NCI-H510A treated with DMSO at 0.1 percent for 48 hours (cell line): ENCODE measurements at places on chromosomes 16 and 17.

DNA sequence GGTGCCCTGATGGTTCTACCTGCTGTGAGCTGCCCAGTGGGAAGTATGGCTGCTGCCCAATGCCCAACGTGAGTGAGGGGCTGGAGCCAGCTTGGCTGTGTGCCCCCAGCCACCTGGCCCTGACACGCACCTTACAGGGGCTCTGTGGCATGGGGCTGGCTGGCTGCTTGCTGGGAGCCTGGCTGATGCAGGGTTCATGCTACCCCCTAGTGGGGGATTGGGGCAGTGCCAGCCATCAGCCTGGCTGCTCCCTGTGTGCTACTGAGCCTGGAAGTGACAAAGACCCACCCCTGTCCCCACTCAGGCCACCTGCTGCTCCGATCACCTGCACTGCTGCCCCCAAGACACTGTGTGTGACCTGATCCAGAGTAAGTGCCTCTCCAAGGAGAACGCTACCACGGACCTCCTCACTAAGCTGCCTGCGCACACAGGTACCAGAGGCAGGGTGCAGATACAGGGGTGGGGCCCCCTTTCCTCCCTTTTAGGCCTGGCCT lies 5.7 kb downstream of the GRN start:
- DNase-seq: peak; percentile 12

DNA sequence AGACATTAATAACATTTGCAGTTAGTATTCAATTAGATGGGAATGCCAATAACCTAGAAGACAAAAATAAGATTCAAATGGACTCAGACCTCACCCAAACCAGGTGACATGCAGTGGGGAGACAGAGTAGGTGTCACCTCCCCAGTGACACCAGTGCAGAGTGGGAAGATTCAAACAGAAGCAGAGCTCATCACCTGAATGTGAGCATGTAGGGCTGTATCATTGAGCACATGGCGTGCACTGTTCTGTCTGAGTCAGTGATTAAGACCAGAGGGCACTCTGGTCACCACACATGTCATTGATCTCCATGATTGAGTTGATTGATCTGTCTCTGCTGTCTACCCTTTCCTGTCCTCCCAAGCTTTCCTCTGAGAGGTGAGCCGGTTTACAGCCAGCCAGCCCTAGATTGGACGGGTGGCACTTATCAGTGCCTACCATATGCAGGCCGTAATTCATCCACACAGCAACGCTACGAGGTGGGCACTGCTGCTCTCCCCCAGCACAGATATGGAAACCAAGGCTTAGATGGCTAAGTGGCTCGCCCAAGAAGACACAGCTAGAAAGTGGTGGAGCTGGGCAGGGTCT lies 34.0 kb downstream of the RHBDL3 start:
- DNase-seq: no peak

DNA sequence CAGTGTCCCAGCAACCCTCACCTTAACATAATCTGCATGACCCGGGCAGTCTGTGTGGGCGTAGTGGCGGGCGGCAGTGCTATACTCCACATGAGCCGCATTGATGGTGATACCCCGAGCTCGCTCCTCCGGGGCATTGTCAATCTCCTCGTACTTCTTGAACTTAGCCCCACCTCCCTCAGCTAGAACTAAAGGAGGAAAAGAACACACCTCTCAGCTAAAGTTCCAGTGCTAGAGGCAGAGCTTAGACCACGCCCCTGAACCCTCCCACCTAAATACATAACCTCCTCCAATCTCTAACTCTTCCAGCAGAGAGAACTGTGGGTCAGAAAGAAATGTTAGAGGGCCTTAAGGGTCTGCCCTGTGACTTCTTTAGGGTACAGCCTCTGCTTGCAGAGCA lies 855 bp downstream of the TUFM start:
- DNase-seq: peak; percentile 61

DNA sequence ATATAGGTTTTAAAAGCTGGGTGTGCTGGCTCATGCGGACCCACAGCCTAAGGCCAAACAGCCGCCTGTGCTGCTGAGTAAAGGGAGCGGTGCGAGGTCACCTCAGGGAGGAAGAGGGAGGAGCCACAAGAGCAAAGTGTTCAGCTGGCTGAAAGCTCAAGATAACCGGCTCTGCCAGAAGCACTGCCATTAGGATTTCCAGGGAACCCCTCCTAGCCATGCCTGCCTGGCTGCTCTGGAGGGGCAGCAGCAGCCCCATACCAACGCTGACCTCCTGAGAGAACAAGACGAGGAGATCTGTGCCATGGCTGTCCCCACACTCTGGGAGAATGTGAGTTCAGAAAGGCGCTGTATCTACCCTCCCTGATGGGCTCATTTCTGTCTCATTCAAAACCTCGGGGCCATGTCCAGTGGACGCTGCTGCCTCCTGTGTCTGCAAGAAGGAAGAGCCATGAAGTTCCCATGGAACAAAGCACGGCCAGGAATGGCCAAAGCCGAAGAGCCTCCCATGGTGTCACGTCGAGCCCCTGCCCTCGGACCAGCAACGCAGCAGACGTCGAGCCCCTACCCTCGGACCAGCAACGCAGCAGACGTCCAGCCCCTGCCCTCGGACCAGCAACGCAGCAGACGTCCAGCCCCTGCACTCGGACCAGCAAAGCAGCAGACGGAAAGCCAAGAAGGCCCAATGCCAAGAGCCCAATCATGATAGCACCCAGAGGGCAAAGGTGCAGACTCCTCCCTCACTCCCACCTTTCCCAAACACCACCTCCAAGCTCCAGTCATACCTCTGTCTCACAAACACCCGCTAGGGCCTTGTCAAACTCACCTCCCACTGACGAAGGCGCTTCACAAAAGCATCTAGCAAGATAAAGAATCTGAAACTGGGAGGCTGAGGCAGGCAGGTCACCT lies 107.0 kb downstream of the ANKRD11 start:
- peak; percentile 65 for DNase-seq

DNA sequence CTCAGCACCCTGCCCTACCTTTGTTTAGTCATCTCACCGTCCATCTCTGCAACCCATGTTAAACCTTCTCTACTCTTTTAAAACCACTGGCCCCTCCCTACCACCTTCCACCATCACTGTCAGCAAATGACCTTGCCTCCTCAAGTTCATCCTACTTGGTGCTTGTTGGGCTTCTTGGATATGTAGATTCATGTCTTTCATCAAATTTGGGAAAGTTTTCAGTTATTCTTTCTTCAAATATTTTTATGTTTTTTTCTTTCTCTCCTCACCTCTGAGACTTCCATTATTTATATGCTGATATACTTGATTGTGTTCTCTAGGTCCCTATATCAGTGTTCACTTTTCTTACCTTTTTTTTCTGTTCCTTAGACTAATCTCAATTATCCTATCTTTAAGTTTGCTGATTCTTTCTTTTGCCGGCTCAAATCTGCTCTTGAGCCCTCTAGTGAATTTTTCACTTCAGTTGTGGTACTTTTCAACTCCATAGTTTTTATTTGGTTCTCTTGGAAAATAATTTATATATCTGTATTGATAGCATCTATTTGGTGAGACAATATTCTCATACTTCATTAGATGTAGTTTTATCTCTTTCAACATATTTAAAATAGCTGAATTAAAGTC lies 28.7 kb upstream of the ALDH3A2 start:
- DNase-seq: no peak

DNA sequence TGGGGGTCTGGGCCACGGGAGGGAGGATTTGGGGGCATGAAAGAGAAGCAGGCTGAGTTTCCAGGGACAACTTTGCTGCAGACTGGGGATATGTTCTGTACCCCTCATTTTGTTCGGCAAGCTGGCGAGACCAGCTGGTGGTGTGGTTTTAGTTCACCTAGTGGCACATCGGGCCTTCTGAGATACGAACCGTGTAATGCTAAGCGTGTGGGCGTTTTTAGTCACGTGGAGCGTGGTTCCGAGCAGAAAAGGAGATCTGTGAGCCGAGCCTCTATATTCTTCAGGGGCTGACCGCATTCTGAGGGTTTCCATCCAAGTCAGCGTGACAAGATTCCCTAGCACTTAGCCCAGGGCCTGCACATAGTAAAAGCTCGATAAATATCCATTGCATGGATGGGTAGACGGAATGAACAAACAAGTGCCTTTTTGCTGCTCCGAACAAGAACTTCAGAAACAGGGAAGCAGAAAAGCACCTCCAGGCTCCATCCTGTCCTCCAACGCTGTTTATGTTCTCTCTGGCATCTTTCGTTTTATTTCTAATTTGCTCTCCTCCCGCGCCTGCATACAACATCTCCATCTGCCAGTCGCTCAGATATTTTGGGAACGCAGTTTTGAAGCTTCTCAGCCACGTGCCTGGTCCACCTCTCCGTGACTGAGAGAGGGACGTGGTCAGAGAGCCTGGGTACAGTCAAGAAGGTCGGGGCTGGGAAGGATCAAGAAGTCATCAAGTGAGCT lies 5.8 kb downstream of the SYT17 start:
- no peak for DNase-seq

- DNase-seq: no peak
Observed at GRCh38 chr16:58331024-58331707, 36.3 kb upstream of the PRSS54 start.

- peak; percentile 6 for DNase-seq
Observed at GRCh38 chr16:12186774-12187335, 210.3 kb downstream of the SNX29 start.

DNA sequence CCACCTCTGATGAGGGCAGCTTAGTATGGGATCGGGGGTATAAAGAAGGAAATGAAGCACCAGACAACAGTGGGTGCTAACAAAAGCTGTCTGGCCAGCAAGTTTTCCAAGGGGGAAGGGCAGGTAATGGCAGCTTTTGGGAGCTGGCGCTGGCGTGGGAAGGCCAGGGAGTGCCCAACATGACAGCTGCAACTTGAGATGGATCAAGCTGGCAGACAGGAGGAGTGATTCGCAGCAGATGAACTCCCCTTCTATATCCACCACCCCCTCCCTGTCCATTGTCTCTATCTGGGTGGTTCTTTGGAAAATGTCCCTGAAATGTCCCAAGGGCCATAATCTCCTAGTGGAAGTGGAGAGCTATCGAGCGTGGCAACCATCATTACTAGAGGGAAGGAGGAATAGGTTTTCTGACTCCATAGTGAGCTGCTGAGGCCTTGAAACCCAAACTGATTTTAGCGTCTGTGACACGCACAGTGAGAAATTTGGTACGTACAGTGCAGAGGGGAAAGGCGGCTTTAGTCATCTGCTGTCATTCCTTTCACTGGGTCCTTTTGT lies 4.8 kb upstream of the INPP5K start:
- no peak for DNase-seq

- peak; percentile 52 for DNase-seq
Observed at GRCh38 chr17:7219812-7220592, at the start of the genes ACADVL and DLG4. Gene ACADVL (plus strand): TSS chr17:7219938. CDS start chr17:7219985, 47 bp downstream. Gene DLG4 (minus strand): TSS chr17:7219836.

- no peak for DNase-seq
Observed at GRCh38 chr17:73203135-73203787, 10.4 kb downstream of the COG1 start.

DNA sequence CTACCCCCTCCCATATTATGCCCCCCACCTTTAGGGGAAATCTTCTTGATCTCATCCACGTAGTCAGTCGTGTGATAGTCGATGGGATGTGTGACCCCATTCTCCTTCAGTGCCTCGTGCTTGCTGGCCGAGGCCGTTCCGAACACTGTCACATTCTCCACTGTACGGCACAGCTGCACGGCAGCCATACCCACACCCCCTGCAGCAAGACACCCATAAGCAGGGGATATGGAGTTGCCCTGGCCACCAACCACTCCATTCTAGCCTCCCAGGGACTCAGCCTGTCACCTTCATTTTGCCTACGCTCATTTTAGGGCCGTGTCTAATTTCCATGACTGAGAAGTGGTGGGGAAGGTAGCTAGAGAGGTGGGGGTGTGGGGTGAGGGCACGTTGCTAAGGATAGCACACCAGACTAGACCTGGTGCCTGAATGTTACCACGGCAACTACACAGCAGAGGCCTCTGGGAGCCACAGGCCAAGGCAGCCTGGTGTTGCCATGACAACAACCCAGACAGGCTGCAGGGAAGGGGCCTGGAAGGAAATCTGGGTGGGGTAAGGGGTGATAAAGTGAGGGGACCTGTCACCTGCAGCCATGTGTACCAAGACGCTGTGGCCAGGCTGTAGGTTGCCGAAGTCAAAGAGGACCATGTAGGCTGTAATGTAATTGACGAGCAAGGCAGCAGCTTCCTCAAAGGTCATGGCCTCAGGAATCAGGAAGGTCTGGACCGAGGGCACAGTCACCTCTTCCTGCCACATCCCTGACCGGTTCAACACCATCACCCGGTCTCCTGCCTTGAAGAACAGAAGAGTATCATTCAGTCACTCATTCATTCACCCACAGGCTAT lies 4.0 kb downstream of the VAT1 start:
- no peak for DNase-seq

DNA sequence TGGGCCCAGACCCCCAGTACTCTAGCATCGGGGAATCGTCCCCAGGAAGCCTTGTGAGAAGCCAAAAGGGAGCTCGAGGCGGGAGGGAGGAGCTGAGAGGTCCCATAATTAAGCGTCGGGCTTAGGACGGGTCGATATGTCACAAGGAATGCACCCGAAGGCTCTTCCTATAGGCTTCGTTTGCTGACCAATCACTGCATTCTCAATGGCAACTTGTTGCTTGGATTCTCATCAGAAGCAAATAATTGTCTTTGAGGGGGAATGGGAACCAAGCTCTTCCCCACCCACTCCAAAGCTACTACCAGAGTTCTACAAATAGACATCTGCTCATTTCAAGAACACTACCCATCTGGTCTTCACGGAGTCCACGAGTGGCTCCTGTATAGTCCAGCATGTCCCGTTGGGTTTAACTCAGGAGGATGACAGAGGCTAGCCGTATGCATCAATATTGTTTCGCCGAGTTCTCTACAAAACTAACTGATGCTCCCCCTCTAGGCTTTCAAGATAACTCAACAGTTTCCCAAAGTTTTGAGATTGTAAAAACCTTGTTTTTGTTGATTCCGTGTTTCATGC lies 628 bp upstream of the BLMH start:
- DNase-seq: peak; percentile 67
